ENCODE measurements at places on chromosomes 13 and 19. TPM values are rescaled to one million over a fixed set of nuclear protein-coding genes. Genes with fewer than 3 reads are reported as not detected.

Gene COX7A1
- 3.3 TPM for total RNA-seq

Gene LILRB2
- total RNA-seq = not detected

Gene CYP4F3
- not detected for total RNA-seq

Gene DCT
- not detected for total RNA-seq

Gene PPFIA3
- total RNA-seq = 1.8 TPM

Gene ZNF625
- total RNA-seq = 5.9 TPM

Gene ADAMTSL5
- total RNA-seq = 1.6 TPM

Gene GRK1
- total RNA-seq = not detected

Gene PPM1N
- total RNA-seq = 1.5 TPM

Gene SYDE1
- total RNA-seq = 30.1 TPM

Gene ZNF324B
- total RNA-seq = 11.8 TPM

Gene GPR18
- total RNA-seq = not detected

Gene CBY2
- total RNA-seq = not detected

Gene PRTN3
- total RNA-seq = not detected

Gene LAIR2
- not detected for total RNA-seq

Gene SIAH3
- not detected for total RNA-seq

Gene ZNF440
- 6.8 TPM for total RNA-seq

Gene CRYL1
- 28.7 TPM for total RNA-seq

Gene CNMD
- total RNA-seq = not detected

Gene ATF5
- 5.9 TPM for total RNA-seq

Gene ZNF587B
- total RNA-seq = 18.0 TPM

Gene FFAR1
- total RNA-seq = not detected

Gene KISS1R
- not detected for total RNA-seq

Gene DPF1
- 2.7 TPM for total RNA-seq

Gene HSD17B14
- total RNA-seq = 1.4 TPM

Gene CEACAM8
- not detected for total RNA-seq

Gene ZNF667
- 0.98 TPM for total RNA-seq

Gene CPT1C
- total RNA-seq = 22.0 TPM

Gene CD177
- total RNA-seq = not detected

Gene KIR3DL2
- total RNA-seq = not detected

Gene NEK5
- total RNA-seq = under 0.01 TPM

Gene BCL3
- 6.6 TPM for total RNA-seq

Gene SSBP4
- 69.8 TPM for total RNA-seq

Gene PDE4A
- 6.1 TPM for total RNA-seq

Gene GAPDHS
- not detected for total RNA-seq

Gene LILRB5
- not detected for total RNA-seq
